ENCODE measurements at places on chromosomes 2 and 18.
A peak's percentile ranks its signal among the peaks of the same experiment; 100 is the strongest.

DNA sequence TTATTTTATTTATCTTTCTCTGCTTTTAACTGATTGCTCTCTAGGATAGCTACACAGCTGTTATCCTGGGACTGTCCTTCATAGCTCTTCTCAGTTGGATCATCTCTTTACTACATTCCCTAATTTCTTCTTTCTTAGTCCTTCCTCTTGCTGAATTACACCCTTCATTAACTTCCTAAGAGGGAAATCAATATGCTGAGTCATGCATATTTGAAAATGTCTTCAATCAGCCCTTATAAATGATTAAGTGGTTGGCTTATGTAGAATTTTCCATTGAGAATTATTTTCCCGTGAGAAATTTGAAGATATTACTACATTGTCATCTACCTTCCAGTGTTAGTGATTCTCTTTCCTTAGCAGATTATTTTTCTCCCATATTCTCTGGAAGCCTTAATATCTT is 214.2 kb downstream of the SOCS6 start:
- DNase-seq = no peak

GRCh38 chr18:76457475-76457874 is 37.6 kb downstream of the ZNF516 start:
- DNase-seq = no peak

- DNase-seq = no peak
Measured at GRCh38 chr2:170711774-170712652, 3.1 kb upstream of the SP5 start.

GRCh38 chr2:220165401-220165800 is 538.0 kb downstream of the SLC4A3 start:
- no peak for DNase-seq

DNA sequence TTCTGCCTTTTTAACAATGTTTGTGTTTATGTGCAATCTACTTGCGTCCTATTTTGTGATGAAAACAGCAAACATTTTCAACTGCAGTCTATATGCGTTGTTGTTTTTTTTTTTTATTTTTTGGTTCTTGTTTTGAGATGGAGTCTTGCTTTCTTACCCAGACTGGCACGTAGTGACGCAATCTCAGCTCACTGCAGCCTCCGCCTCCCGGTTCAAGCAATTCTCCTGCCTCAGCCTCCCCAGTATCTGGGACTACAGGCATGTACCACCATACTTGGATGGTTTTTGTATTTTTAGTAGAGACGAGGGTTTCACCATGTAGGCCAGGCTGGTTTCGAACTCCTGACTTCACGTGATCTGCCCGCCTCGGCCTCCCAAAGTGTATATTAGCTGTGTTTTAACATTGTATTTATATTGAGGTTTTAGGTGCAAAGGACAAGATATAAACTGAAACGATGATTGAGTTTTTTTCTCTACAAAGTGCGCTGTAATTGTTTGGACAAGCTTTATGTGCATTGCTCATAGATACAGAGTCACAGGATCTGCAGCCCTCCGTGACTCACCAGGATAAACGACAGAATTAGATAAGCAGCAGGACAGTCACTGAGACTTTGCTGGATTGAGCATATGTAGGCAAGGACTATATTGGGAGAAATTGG is 17.4 kb downstream of the CDH7 start:
- DNase-seq = no peak

DNA sequence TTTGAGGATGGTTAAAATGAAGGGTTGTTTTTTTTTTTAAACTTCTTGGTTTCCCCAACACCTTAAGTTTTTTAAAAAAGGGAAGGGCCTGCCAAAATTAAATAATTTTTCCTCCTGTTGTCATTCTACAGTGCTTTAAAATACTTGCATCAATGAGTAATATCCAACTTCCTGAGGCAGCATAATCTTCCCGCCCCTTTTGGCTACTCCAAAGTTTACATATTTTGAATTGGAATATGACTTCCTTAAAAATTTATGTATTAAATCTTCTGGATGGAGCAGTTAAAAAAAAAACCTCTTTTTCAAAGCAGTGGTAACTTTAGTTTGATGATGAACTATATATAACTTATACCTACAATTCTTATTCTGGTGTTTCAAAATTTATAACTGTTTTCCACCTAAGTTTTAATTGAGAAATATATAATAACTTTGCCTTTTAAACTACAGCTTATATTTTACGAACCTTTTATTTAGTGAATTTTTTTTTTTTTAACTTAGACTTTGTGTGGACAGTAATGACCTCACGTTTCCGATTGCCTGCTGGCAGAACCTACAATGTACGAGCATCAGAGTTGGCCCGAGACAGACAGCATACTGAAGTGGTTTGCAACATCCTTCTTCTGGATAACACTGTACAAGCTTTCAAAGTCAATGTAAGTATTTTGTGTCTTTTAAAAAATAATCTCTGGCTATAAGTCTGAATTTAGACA is 49.8 kb downstream of the PTPN4 start:
- DNase-seq = peak; percentile 37

DNA sequence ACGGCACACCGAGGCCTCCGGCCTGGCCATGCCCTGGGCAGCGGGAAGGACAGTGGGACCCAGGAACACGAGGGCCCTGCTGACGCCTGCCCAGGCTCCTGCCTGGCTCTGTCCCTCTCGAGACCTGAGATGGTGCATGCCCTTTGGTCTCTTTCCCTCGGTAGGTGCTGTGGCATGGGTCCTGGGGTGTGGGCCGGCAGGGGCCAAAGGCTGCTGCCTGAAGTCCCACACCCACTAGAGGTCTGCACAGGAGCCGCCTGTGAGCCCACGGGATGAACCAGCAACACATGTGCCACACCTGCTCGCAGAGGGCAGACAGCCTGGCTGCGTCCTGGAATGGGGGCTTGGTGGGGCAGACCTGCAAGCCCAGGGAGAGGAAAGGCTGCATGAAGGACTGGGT is 73.3 kb downstream of the NDUFA10 start:
- peak; percentile 32 for DNase-seq

GRCh38 chr2:151766437-151767153 is 32.3 kb upstream of the NEB start:
- no peak for DNase-seq

DNA sequence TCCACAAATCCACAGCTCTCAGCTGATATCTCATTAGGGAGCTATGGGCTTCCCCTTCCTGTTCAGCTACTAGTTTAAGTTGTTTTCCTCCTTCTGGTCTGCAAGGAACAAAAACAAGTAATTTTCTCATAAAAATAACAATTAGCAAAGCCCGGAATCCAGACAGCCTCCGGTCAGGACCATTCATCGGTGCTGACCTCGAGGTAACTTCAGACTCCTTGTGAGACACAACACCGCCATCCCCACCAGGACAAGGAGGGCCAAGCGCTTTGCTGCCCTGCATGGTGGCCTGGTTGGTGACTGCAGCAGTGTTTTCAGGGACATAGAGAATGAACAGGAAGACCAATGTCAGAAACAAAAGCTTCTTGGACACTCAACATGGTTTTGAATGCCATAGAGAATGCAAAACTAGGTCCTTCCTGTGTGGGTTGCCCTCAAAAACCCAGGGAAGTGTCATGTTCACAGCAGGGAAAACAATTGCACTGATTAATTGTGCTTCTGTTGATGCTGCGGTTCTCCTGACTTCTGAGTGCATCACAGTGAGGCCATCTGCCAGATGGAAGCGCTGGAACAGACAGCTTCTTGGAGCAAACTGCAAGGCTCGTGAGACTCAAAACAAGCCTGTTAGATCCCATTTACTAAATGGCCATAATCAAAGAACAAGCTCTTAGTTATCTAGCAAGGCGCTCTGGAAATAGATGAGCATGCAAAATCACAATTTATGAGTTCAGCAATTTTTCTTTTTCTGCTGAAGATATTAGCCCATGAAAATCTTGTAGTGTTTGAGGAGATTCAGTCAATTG is 77.1 kb downstream of the HS1BP3 start:
- peak; percentile 73 for DNase-seq

DNA sequence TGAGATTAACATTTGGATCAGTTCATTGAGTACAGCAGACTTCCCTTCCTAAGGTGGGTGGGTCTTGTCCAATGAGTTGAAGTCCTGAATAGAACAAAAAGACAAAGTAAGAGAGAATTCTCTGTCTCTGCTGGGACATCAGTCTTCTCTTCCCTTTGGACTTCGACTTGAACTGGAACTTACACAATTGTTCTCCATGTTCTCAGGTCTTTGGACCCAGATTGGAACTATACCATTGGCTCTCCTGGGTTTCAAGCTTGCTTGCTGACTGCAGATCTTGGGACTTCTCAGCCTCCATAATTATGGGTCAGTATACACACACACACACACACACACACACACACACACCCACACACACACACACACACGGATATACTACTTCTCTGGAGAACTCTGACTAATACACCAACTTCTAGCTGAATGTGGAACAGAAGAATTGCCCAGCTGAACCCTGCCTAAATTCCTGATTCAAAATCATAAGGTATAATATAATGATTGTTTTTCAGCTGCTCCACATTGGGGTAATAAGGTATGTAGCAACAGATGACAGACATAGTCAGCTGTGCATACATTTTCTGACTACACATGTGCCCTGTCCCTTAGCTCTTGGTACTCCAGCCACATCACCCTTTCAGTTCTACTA is 214.0 kb downstream of the TGIF1 start:
- DNase-seq = no peak

DNA sequence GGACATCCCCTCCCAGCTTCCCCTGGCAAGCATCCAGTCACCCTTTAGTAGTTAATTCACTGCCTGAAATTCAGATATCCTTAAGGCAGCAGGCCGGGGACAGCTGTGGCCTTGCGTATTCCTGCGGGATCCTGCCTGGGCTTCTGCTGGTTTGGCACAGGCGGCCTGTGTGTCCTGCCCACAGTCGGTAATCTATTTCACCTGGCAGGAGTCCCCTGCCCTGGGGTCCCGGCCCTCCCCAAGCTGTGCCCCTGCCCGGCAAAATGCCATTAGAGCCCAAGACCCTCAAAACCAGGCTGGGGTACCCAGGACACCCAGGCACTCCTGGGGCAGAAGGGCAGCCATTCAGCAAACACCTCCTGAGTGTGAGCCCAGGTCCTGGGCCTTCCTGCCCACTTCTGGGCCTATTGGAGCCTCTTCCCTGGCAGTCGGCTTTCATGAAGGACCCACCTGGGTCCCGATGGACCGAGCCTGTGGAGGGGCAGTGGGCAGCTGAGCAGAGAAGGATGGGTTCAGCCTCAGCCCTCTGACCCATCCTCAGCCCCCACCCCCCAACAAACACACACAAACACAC is 11.6 kb downstream of the CROCC2 start:
- peak; percentile 64 for DNase-seq

DNA sequence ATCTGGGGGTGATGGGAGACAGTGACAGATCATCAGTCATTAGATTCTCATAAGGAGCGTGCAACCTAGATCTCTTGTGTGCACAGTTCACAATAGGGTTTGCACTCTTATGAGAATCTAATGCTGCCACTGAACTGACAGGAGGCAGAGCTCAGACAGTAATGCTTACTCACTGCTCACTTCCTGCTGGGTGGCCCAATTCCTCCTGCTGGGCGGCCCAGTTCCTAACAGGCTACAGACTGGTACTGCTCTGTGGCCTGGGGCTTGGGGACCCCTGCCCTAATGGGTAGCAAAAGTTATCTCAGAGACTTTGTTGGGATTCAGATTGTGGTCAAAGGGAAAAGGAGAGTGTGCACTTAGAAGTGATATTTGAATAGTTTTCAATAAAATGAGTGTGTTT is 840.1 kb upstream of the ID2 start:
- DNase-seq = no peak

- no peak for DNase-seq
Measured at GRCh38 chr2:168323529-168324021, 76.2 kb upstream of the STK39 start.

GRCh38 chr18:61669320-61669719 is 223.5 kb downstream of the RNF152 start:
- DNase-seq = no peak

GRCh38 chr2:156728328-156728727 is 292.1 kb downstream of the GPD2 start:
- no peak for DNase-seq

DNA sequence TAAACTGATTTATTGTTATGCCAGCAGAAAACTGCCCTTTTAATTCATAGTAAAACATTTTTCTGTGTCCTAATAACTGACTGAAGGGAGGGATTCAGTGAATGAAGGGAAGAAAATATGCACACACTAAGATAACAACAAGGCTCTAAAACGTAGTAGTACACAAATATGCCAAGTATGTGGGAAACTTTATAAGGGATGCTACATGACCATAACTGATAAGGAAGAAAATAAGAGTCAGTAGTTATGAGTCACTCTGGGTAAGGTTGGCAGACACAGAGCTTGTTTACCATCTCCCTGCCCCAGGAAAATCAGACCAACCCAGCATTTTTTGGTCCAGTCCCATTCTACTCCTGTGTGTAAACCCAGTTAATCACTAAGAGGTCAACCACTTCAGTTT is 124.2 kb downstream of the RPRM start:
- no peak for DNase-seq

Measured in right cardiac atrium (tissue), 5 donors.